ENCODE measurements at places on chromosomes 16 and 17. TPM values are rescaled to one million over a fixed set of nuclear protein-coding genes. Genes with fewer than 3 reads are reported as not detected.
A peak's percentile ranks its signal among the peaks of the same experiment; 100 is the strongest.

ACSM2A gene
- polyA plus RNA-seq = 0.35 TPM

CALCOCO2 gene
- polyA plus RNA-seq = 44.5 TPM

MYH2 gene
- polyA plus RNA-seq = 74.3 TPM

DNA sequence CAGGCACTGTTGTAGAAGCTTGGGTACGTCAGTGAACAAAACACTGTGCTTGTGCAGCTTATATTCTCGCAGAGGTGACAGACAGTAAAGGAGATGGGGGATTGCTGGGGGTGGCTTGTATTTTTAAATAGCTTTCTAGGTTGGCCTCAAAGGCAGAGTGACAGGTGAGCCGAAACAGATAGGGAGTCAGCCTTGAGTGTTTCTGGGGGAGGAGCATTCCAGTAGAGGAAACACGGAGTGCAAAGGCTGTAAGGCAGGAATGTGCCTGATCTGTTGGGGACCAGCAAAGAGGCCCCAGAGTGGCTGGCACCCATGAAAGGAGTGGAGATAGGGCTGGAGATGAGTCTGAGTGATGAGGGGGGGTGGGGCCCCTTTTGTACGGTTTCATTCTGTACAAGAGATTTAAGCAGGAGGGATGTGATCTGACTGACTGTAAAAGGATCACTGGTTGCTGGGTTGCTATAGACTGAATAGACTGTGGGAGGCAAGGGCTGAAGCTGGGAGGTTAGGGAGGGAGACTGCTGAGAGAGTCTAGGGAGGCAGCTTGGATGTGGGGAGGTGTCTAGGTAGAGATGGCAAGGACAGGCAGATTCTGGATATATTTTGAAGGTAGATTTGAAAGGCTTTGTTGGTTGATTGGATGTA, 15.2 kb downstream of the NUP93 start:
- DNase-seq = no peak

DNA sequence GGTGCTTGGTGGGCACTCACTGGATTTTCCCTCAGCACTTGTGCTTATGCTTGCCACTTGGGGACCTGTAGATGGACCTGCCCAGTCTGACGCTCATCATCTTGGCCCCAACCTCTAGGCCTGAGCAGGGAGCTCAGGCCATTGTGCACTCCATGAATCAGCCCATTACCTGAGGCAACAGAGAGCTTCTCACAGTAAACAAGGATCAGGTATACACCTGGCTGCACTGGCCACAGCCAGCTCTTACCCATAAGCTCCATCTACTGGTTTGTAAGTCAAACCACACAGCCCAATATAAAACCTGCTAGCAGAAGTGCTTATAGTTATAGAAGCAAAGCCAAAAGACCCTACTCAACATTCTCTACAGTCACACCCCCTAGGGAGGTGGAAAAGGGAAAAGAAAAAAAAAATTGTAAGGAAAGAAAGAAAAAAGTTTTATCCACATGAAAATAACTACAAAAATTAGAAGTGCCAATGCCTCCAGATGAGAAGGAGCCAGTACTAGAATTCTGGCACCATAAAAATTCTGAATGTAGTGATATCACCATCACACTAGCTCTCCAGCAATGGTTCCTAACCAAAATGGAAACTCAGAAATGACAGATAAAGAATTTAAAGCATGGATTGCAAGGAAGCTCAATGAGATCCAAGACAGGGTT, 87.8 kb upstream of the CDH5 start:
- no peak for DNase-seq

DNA sequence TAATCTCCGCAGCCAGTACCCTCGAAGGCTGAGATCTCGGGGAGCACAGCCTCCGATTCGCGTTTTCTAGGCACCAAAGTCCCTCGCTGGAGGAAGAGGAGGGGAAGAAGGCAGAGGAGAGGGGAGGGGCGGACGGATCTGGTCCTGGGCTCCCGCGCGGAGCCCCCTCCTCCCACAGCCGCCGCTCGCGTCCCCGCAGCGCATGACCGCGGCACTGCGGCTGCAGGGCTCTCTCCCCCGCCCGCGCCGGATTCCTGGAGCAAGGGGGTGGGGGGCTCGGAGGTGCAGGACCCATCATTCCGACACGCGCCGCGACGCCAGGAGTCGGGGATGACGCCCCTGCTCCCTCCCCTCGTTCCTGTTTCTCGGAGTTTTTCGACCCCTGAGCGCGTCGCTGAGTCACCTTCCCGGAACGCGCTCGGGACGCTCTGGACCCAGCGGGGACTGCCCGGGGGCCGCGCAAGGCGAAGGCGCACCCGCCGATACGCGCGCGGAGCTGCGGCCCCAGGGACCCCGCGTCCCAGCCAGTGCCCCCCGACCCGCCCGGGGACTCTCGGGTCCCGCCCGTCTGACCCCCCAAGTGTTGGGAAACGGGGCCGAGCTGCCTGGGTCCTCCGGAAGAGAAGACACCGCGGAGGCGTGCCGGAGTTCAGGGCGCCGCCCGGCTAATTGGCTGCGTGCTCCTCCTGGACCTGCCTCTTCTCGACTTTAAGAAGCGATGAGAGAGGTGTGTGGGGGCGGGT, 1.4 kb upstream of the SPHK1 start:
- no peak for DNase-seq

DNA sequence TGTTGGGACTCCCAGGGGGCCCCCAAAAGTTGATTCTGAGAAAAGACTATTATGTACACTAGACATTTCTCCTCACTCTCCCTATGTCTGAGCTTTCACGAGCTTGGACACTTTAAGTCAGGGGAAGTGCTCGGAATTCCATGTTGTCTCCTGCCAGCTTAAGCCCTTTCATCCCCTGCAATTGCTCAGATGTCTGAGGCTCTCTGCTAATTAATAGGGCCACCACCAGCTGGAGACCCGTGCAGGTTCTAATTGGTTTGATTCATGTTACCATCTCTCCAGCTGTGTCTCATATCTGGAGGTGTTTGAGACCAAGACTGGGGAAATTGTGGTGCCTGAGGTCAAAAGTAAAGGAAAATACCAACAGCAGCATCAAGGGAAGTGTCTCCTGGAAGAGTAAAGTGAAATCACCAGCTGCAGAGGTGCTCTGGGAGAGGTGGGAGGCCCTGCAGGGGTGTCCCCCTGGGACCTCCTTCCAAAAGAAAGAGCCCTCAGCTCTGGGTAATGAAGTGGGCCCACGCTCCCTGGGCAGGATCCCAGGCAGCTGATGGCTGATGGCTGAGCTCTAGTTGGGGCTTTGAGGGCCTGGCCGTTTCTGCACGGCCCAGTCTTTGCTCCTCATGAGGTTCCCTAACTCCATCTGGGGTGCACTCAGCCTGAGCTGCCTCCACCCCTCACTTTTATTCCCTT, 5.8 kb upstream of the UTS2R start:
- no peak for DNase-seq

- no peak for DNase-seq
Measured at GRCh38 chr17:57940653-57941329, 14.4 kb downstream of the CUEDC1 start.

- DNase-seq = no peak
Measured at GRCh38 chr16:24046442-24046841, 209.7 kb upstream of the CACNG3 start.

GRCh38 chr17:50458701-50459676, 9.7 kb downstream of the CHAD start:
- no peak for DNase-seq

DNA sequence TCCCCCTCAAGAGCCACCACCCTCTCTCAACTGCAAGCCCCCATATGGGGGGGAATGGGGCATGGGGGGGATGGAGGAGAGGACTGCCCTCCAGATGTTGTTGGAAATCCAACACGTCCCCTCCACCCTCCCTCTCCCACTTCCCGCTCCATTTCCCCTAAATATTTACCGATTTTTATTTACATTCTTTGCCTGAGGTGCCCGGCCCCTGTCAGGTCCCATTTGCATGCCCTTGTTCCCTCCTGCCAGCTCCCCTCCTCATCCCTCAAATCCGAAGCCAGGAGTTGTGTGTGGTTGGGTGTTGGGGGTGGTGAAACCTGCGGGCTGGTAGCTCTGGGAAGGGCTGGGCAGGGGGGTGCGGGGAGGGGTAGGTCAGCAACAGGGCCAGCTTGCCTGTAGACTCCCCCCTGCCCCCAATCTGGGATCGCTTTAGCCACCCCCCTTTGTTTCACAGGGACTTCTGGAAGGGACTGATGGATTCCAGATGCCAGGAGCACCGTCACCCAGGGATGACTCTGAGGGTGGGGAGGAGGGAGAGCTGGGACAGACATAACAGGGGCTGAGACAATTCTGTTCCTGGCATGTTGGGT, 39.7 kb upstream of the NGFR start:
- DNase-seq = no peak

DNA sequence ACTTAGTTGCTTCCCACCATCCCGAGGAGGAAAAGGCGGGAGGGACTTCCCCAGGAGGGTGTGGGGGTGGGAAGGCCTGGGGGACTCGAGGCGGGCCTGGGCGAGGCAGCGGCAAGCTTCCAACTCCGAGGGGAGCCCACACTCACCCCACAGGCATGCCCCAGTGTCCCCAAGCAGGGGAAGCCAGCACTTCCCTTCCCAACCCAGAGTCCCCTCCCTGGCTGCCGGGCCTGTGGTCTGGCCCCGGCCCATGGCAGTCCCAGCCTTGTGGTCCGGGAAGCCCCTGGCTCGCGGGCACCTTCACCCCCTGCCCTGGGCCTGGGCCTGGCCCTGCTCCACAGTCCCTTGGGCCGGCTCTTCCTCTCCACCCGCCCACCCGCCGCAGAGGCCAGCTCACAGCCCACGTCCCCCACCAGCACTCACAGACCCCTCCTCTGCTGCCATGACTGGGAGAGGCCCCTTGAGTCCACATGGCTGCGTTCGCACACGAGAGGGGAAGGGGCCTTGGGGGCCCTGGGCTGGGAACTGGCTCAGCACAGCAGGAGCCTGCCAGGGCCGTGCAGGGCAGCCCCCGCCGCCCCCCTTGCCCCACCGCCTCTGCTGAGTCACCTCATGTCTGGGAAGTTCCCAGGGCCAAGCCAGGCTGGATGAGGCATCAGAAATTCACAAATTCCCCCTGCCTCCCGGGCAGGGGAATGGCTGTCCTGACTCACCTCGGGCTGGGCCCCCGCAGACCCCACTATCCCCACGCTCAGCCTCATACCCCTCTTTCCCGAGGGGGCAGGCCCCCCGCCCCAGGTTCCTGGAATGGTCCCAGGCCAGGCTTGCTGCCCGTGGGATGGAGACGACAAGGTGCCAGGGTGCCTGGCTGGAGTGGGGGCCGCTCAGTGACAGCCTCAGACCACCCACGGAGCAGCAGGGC, 27.8 kb downstream of the BAHCC1 start:
- DNase-seq = no peak

GRCh38 chr17:61227866-61228265, 171.8 kb upstream of the TBX2 start:
- DNase-seq = no peak

GRCh38 chr16:89018282-89019158, 41.5 kb upstream of the CBFA2T3 start:
- no peak for DNase-seq

- peak; percentile 62 for DNase-seq
Measured at GRCh38 chr16:24538756-24539294, 541 bp upstream of the RBBP6 start.

DNA sequence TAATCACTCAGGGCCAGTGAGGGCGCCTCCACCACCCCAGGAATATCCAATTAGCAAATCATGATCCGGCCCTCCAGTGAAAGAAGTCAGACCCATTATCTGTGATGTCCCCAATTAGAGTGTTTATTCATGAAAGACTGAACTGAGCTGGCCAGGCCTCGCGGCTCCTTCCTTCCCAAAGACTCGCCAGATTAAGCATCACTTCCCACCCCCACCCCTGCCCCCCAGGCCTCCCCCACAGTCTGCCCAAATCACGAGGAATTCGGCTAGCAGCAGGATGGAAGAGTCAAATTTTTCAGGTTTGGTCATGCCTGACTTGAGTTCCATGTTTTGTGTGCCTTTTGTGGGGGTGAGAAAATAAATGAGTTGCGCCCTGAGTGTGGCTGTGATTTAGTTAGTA, 298.4 kb upstream of the SALL1 start:
- no peak for DNase-seq

GRCh38 chr17:66579556-66579955, 255.4 kb upstream of the CACNG5 start:
- no peak for DNase-seq

SUZ12 gene
- 19.6 TPM for polyA plus RNA-seq

ATP2C2 gene
- 0.38 TPM for polyA plus RNA-seq

- DNase-seq = no peak
Measured at GRCh38 chr17:56424005-56424404, 169.5 kb upstream of the NOG start.

CRISPLD2 gene
- 6.0 TPM for polyA plus RNA-seq

All from forelimb muscle (tissue), 1 donor.